Astrocyte of the cerebellum (primary cell): ENCODE measurements at places on chromosomes 7 and 10.
A peak's percentile ranks its signal among the peaks of the same experiment; 100 is the strongest.

DNA sequence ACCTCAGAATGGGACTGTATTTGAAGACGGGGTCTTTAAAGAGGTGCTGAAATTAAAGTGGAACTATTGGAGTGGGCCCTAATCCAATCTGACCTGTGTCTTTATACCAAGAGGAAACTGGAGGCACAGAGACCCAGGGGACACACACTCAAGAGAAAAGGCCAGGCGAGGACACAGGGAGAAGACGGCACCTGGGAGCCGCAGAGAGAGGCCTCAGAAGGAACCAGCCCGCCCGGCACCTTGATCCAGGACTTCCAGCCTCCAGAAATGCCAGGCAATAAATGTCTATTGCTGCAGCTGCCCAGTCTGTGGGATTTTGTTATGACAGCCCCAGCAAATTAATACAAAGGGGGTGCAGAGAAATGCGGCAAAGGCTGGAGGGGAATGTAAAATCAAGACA, 10.5 kb downstream of the CARD11 start:
- no peak for DNase-seq

GRCh38 chr10:105769248-105770184, 1128.4 kb downstream of the SORCS3 start:
- no peak for DNase-seq

DNA sequence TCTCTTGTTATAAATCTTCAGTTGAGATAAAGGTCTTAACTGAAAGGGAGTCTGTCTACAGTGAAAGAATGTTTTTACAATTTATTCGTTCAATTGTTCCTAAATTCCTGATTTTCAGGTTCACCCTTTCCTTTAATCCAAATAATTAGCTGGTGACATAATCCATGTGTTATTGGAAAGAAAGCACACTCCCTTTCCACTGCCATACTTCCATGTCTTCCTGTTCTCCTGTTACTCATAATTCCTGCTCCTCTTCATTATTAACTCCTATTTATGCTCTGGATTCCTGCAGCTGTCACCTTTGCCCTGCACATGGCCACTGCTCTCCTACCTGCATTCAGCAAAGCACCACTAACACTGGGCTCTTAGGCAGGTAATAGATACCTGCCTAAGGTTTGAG, 40.0 kb upstream of the FAM3C start:
- DNase-seq: no peak

DNA sequence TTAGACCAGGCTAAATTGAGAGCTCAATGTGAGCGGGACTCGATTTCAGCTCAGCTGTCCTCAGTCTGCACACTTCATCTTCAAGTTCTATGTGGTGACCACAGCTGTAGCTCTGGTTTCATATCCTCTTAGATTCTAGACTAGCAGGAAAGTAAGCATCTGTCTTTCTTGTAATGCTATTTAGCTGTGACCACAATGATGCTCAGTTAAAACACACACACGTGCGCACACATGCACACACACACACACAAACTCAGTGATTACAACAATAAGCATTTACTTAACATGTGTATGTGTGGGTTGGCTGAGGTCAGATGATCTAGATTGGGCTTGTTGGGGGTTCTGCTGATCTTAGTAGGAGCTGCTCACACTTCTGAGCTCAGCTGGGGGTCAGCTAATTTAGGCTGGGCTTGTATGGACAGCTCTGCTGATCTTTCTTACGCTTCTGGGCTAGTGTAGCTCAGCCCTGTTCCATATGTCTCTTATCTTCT, 82.5 kb downstream of the ZNF365 start:
- no peak for DNase-seq

GRCh38 chr10:102859911-102860310, 5.9 kb downstream of the BORCS7 start:
- DNase-seq: no peak

GRCh38 chr10:50431133-50431532, 179.8 kb upstream of the ASAH2 start:
- no peak for DNase-seq

GRCh38 chr7:134320201-134320600, 3.5 kb upstream of the SLC35B4 start:
- no peak for DNase-seq

GRCh38 chr7:68146983-68147382, 1150.3 kb downstream of the TYW1 start:
- no peak for DNase-seq

GRCh38 chr10:3868271-3868664, 83.3 kb upstream of the KLF6 start:
- DNase-seq: no peak

- no peak for DNase-seq
Measured at GRCh38 chr10:129741280-129741977, 222.6 kb downstream of the EBF3 start.

DNA sequence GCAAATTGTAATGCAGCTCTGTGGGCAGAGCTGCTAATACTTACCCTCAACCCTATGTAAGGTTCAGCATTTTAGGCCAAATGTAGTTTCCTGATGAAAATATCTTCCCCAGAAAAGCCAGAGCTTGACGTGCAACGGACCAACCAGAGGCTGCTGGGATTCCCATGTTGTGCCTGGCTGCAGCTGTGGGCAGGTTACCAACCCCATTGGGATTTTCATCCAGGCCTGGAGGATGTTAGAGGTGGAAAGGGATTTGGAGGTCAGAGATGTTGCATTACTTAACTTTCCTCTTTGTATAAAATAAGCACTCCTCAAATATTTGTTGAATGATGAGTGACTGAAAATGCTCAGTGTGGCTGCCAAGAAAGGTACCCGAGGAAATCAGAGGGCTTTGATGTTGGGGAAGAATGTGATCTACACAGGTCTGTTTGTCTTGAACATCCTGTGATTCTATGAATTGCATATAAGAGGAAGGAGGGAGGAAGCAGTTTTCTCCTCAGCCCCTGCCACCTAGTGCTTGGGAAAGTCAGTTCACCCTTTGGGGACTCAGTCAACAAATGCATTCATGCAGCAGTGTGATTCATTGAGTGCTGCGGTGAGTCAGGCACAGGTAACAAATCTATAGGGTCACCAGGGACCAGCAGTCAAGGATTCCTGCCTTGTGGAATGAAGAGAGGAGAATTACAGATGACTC, 487.2 kb downstream of the RPS24 start:
- DNase-seq: peak; percentile 48

GRCh38 chr10:102120991-102121738, 997 bp upstream of the LDB1 start:
- DNase-seq: no peak

GRCh38 chr10:46217752-46218453, 68.9 kb upstream of the ANTXRL start:
- no peak for DNase-seq

GRCh38 chr10:12726971-12727831, 274.3 kb downstream of the CCDC3 start:
- DNase-seq: no peak

- DNase-seq: no peak
Measured at GRCh38 chr7:132527467-132528410, 48.5 kb downstream of the PLXNA4 start.

GRCh38 chr7:88664630-88665233, 94.8 kb upstream of the ZNF804B start:
- peak; percentile 55 for DNase-seq

DNA sequence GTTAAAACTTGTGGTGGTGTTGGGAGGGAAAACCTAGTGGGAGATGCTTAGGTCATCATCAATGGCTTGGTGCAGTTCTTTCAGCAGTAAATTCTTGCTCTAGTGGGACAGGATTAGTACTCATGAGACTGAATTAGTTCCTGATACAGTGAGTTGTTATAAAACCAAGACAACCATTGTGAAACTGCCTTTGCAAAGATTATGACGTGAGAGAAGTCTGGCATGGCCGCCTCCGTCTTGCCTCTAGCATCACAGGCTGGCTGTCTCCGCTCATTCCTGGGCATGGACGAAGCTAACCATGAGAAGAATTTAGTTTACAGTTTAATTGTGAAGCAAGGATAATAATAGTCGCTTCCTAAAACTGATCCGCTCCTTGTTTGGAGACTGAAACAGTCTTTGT, 186.4 kb downstream of the KIF20B start:
- no peak for DNase-seq

GRCh38 chr7:96837593-96837992, 127.9 kb upstream of the SEM1 start:
- no peak for DNase-seq

- no peak for DNase-seq
Measured at GRCh38 chr10:78531088-78531487, 497.4 kb downstream of the RPS24 start.

GRCh38 chr7:98283127-98283886, 1.8 kb downstream of the BRI3 start:
- no peak for DNase-seq

GRCh38 chr7:139426258-139427028, 57.0 kb downstream of the KLRG2 start:
- DNase-seq: no peak

GRCh38 chr10:101858723-101859500, 15.3 kb upstream of the KCNIP2 start:
- no peak for DNase-seq

GRCh38 chr7:24975644-24976260, 4.2 kb downstream of the OSBPL3 start:
- DNase-seq: no peak

GRCh38 chr10:63382066-63382465, 83.7 kb downstream of the JMJD1C start:
- DNase-seq: no peak

GRCh38 chr7:99893280-99893679, 16.4 kb upstream of the OR2AE1 start:
- DNase-seq: no peak

GRCh38 chr7:90469554-90469953, at the start of gene PTTG1IP2:
Gene PTTG1IP2, plus strand, starts transcription at chr7:90469639. Its CDS starts 148 bp downstream, at chr7:90469787.
- no peak for DNase-seq

- no peak for DNase-seq
Measured at GRCh38 chr7:73638911-73639310, 14.6 kb upstream of the MLXIPL start.

DNA sequence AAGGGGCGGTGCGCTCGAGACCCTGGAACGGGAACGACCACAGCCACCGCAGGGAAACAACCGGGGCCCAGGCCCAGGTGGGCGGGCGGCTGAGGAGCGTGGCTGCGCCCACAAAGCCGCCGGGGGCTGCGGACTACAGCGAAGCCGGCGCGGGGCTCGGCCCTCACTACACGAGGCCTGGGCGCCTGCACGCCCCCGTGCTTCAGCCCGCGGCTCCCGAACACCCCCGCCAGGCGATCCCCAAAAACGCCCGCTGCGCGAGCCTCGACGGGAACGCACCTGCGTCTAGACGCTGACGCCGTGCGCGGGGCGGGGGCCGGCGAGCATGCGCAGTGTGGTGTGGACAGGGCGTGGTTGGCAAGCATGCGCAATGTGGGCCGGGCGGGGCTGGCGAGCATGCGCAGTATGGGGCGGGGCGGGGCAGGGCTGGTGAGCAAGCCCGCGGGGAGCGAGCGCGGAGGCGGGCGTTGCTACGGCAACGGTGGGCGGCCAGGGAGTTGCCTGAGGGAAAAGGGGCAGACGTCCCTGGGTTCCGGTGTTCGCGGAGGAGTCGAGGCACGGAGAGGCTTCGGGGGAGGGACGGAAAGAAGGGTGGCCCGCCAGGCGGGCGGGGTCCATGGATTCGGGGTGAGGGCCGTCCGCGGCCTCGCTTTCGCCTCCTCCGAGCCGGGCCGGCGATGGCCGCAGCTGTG, at the start of gene RNF32:
RNF32 (plus strand) TSS at position 518 of the 692 bp plus-strand sequence. CDS start 3,104 bp downstream, outside the sequence.
- peak; percentile 73 for DNase-seq

GRCh38 chr10:59575269-59575668, 134.4 kb downstream of the SLC16A9 start:
- no peak for DNase-seq

GRCh38 chr10:11789306-11789705, 33.9 kb upstream of the PROSER2 start:
- no peak for DNase-seq

DNA sequence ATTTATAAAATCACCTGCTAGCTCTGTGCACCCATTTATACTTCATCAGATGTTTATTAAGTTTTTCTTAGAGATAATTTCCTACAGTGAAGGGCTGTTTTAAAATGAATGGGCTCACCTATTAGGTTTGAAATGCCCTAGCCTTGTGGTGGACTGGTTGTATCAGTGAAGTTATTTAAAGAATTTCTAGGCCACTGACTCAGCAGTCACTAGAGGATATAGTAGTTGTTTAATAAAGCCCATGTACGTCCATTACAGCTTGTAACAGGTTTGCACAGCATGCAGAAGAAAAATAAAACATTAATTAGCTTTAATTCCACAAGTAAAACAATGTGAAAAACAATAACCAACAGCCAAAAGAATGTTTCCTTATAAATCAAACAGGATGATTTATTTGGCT, 128.0 kb downstream of the RSU1 start:
- no peak for DNase-seq

DNA sequence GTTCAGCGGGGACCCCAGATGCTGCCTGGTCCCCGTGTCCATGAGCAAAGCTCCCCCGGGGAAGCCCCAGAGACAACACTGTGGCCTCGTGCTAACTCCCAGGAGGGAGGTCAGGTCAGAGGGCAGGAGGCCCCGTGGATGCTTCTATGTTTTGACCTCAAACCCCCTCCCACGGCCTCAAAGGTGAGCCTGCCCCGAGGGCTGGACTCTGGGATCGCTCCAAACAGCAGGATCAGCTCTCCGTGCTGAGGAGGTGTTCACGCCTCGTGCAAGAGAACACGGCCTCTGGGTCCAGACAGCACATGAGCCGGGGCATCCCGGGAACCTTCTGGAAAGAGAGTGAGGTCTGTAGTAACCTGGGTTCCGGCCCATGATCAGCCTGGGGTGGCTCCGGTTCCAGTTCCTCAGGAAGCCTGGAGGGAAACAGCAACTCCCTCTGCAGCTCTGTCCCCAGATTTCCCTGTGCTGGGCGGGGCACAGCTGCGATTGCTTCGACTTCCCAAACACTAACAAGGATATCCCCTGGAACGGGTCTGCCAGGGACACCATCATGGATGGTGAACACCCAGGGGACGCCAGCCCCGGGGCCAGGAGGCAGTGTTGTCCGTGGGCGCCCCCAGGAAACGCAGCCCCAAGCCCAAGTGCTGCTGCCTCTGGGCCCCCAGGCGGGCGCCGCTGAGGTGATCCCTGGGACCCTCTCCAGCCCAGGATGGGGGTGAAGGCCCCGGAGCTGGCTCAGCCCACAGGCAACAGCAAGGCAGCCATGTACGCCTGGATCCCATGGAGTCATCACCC, 18.0 kb upstream of the INPP5A start:
- DNase-seq: no peak

- DNase-seq: no peak
Measured at GRCh38 chr10:111273635-111274034, 196.8 kb downstream of the ADRA2A start.

GRCh38 chr7:84684836-84685480, 490.4 kb upstream of the SEMA3A start:
- DNase-seq: no peak

GRCh38 chr10:122478971-122479370, 17.6 kb downstream of the HTRA1 start:
- no peak for DNase-seq

- no peak for DNase-seq
Measured at GRCh38 chr7:36761835-36762234, 37.5 kb upstream of the AOAH start.

GRCh38 chr7:107933386-107934013, 42.5 kb downstream of the DLD start:
- no peak for DNase-seq

- DNase-seq: no peak
Measured at GRCh38 chr7:4794591-4795350, 19.3 kb downstream of the AP5Z1 start.

- no peak for DNase-seq
Measured at GRCh38 chr10:75444781-75445386, 13.5 kb downstream of the LRMDA start.

- peak; percentile 41 for DNase-seq
Measured at GRCh38 chr7:20030915-20031362, 186.2 kb downstream of the MACC1 start.
